GM13976 (cell line): ENCODE measurements at places on chromosomes 3 and 15.

DNA sequence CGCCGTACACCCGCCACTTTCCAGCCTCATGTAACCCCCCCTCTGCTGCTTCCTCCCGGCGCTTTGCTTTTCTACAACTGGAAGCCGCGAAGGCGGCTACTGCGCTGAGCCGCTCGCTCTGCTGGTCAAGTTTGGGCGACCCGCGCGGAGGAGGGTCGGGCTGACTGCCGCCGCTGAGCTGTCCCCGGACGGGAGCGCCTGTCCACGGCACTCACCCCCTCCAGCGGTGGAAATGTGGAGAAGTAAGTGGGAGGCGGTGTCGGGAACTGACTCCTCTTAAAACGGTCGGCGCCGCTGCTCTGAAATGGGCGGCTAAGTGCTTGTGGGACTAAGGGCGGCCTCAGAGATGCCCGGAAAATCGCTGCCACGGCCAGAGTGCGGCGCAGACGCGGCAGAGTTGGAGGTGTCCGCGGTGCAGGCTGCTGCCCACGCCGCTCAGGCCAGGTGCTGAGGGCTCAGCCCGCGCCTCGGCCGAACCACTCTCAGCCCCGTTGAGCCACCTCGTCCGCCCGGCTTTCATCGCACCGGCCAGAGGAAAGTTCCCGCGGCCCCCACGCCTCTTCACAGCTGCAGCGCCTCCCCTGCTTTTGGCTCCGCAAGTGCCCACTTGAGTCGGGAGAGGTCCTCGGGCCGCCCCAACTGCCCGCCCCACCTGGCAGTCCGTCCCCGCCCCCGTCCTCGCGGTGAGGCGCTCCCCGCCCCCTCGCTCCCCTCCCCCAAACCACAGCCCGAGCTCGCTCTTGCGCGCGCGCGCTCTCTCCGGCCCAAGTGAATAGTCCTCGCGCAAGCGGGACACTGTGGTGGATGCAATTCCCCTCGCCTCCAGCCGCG is at the start of gene EPHA6:
EPHA6 (plus strand) TSS at position 775 of the 831 bp plus-strand sequence.
- peak; percentile 49 for DNase-seq

GRCh38 chr15:85473455-85473854 is 93.1 kb downstream of the AKAP13 start:
- DNase-seq, result no peak

- no peak for DNase-seq
Observed at GRCh38 chr3:20074226-20075063, 34.2 kb downstream of the KAT2B start.

DNA sequence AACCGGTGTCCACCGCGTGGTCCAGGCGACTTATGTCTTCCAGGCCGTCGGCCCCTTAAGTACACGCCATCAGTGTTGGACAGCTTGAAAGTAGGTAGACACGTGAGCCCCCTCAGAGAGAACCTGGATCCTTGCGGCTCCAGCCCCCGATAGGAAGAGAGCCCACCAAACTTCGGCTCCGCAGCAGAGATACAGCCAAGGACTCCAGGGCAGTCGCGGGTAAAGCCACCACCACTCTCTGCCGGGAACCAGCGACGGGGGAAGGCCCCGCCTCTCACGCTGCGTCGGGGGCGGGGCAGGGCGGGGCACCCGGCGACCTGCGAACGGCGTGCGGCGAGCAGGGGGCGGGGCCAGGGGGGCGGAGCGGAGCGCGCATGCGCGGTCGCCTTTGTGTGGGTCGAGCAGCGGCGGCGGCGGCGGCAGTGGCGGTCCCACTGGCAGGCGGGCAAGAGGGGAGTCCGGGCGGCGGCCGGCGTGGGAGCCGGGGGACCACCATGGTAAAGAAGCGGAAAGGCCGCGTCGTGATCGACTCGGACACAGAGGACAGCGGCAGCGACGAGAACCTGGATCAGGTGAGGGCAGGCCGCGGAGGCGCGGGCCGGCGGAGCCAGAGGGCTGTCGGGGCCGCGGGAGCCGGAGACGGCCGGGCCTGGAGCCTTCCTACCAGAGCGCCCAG is at the start of gene RTF1:
RTF1 (plus strand) TSS at position 354 of the 676 bp plus-strand sequence; CDS start at position 375, 21 bp downstream.
- DNase-seq, result peak; percentile 98

DNA sequence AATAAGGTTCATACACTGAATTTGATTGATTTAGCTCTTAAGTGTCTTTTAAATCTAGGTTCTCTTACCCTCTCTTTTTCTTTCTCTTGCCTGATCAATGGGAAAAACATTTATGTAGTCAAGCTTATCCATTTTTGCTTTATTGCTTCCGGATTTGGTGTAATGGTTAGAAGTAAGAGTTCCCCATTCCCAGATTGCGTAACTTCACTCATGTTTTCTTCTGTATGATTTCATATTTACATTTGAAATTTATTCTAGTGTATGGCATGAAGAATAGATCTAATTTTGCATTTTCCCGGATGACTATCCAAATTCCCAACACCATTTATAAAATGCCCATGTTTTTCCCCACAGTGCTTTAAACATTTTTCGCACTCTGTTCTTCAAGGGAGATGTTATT is 27.9 kb upstream of the SV2B start:
- DNase-seq, result no peak

GRCh38 chr15:80041494-80042253 is 17.8 kb upstream of the ZFAND6 start:
- no peak for DNase-seq

DNA sequence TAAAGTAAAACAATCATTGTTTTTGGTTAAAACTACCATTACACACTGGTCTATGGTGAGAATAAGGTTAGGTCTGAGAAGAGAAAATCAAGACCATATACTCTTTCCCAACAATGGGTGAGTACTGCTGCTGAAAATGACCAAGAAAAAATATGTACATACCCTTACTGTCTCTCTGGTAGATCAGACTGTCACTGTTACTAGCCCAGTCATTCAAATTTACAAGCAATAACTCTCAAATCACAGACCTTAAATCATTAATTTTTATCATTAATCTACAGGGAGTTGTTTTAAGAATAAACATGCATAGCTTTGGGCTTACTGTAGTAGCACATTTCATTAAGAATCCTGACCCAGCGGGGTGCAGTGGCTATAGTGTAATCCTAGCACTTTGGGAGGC is 17.4 kb downstream of the DCP1A start:
- no peak for DNase-seq

DNA sequence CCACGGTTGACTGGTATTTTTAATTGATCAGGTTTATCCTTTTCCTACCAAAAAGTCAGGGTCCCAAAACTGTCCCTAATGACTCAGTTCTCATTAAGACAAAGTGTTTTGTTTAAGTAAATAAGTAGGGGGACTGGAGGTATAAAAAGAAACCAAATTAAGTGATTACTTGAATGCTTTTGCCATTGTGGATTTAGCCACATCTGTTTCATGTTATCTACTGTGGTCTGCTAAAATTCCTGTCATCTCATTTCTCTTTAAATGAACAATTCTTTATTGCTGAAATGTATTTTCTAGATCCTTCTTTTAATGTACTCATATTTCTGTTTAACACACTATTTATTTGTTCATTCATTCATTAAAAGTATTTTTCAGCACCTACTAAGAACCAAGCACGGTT is 625.9 kb upstream of the ADAMTS9 start:
- DNase-seq, result no peak

- DNase-seq, result no peak
Observed at GRCh38 chr3:144772372-144772771, 800.7 kb downstream of the DIPK2A start.

- DNase-seq, result no peak
Observed at GRCh38 chr3:70952033-70952747, 631.3 kb downstream of the FOXP1 start.

DNA sequence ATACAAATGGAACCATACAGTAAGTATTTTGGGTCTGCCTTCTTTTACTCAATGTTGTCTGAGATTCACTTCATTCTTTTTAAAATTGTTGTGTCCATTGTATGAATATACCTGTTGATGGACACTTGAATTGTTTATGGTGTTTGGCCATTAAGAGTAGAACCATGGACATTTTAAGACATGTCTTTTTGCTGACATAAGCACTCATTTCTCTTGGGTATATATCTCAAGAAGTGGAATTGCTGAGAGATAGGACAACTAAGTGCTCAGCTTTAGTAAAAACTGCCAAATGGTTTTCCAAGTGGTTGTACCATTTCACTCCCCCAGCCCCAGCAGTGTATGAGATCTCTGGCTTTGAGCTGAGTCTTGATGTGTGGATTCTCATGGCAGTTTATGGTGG is 28.2 kb downstream of the POMGNT2 start:
- DNase-seq, result no peak

- no peak for DNase-seq
Observed at GRCh38 chr15:43492266-43492665, 690 bp downstream of the TP53BP1 start.

DNA sequence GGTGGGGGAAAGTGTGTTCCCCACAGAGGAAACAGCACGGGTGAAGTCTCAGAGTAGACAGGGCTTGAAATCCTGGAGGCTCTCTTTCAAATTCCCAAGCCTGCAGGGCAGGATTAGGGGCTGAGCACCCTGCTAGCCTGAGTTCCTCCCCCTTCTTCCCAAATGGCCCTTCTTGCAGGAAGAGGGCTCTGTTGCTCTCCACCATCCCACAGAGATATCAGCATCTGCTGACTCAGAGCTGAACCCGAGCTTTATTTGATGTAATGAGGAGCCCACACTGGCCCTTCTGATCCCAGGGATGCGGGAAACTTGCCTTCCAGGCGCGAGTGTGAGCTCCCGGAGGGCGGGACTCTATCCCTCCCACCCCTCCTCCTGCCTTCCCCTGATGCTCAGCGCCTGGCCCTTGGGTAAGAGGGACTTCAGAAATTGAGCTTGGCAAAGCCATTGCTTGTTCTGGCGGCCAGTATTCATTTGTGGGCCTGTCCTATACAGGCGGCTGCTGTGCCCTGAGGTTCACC is 1.4 kb upstream of the STRA6 start:
- no peak for DNase-seq

DNA sequence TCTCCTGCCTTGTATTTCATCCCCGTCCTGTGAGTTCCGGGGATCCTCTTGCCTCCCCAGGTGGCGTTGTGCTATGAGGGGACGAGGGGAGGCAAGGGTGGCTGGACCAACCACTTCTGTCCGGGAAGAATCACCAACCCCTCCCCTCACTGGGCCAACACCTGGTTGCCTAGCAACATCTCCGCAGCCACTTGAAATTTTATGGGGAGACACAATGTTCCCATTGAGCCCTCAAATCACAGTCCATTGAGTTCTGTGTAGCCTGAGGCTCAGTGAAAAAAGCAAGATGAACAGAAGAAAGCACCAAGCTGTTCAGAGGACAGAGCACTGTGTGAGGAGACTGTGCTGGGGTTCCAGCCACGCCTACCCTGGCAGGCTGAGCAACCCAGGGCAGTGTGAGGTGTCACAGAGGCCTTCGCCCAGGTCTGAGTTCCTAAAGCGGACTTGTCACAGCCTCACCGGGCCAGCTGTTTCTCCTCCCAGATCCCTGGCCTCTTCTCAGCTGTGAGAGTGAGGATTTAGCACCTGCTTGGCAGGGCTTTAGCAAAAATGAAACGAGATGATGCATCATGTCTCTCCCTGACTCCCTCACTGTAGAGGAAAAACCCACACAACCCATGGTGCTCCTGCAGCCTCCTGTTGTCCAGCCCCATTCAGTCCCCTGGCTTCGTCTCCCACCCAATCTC is 76.8 kb downstream of the ATP2B2 start:
- DNase-seq, result no peak

DNA sequence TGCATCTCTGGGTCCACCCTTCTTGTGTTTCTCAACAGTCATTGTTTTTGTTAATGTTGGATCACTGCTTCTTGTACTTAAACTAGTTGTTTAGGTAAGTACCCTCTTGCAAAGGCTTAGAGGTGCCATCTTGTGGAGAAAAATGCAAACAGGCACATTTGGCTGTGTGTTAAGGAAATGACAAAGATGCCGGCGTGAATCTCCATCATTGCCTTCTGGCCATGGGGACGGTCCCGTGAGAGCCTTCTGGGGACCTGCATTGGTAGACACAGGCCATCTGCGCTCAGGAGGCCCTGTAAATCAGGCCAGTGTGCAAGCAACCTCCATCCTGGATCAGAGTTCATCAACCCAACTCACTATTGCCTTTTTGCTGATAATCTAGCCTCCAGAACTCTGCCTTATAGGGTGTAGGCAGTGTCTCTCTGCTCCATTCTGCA is 158.6 kb upstream of the NR2E3 start:
- DNase-seq, result peak; percentile 20

DNA sequence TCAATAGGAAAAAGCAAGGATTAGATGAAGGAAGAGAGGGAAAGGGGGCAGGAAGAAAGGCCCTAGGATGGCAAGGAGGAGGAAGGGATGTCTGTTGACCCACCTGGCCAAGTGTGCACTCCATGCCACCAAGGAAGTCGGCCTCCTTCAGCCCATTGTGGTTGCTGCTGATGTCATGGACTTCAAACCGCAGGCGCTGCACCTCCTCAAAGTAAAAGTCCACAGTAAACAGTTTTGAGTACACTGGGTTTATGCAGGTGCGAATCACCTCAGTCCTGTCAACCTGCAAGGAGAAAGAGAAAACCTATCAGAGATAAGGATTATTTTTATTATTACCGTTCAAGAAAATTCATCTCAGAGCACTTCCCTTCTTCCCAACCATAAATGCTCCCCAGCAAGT is 220.6 kb upstream of the MRPL3 start:
- DNase-seq, result no peak

DNA sequence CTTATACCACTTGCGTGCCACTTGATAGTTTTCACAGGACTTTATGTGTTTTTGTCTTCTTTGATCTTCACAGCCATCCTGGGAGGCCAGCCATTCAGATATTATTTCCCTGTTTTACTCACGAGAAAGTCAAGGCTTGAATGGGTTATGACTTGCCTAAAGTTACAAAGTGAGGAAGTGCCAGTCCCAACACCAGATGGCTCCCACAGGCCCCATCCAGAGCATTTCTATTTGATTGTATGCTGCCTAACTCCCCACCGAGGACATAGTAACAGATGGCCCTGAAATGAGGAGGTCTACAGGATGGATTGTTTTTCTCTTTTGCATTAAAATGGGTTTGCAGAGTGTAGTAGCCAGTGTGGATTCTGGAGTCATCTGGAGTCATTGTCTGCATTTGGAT is 74.5 kb downstream of the SPTSSB start:
- DNase-seq, result no peak

DNA sequence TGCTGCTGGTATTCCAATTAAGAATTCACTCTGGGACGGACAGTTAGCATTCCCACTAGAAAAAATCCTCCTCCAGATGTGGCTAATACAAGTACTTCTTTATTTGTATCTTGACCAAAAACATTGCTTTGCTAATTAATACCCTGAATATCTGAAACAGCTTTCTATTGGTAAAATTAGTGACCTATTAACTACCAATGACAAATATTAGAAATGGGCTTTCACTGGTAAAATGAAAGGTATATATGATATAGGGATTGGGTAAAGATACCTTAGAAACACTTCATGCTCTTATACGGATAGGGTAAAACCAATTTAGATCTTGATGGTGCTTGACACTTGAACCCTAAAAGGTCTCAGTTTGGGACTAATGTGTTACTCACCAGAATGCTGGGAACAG is 52.3 kb downstream of the CRTAP start:
- DNase-seq, result no peak

- no peak for DNase-seq
Observed at GRCh38 chr3:49434731-49435130, 5.6 kb upstream of the NICN1 start.

GRCh38 chr15:55221090-55222011 is 24.6 kb upstream of the RSL24D1 start:
- DNase-seq, result peak; percentile 62

GRCh38 chr15:65579762-65580161 is 31.2 kb downstream of the INTS14 start:
- no peak for DNase-seq

GRCh38 chr3:142098964-142099363 is 50.4 kb downstream of the TFDP2 start:
- DNase-seq, result no peak
